Stimulated activated CD8-positive, alpha-beta memory T cell treated with anti-CD3 and anti-CD28 coated beads, Interleukin-15, amount 100 ng/mL, for 4 hours (primary cell): ENCODE measurements at places on chromosomes 4 and X.

DNA sequence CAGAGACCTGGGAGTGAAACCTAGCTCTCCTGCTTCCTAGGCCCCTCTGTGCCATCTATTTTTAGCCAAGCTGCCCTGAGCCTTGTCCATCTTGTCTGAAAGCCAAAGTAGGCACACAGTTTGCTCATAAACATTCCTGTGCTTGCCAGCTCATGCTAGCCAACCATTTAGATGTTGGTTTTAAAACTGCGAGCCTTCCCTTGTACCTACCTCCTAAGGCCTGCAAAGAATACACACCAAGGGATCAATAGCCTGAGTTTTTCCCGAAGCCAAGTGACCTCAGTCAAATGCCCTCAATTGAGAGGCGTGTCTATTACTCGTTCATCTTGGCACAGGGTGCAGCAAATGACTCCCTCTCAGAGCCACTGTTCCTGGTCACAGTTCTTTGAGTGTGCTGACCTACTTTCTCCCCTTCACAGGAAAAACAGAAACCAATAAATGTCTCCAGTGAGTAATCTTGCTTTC, 48.5 kb downstream of the ZCCHC12 start:
- DNase-seq: no peak

DNA sequence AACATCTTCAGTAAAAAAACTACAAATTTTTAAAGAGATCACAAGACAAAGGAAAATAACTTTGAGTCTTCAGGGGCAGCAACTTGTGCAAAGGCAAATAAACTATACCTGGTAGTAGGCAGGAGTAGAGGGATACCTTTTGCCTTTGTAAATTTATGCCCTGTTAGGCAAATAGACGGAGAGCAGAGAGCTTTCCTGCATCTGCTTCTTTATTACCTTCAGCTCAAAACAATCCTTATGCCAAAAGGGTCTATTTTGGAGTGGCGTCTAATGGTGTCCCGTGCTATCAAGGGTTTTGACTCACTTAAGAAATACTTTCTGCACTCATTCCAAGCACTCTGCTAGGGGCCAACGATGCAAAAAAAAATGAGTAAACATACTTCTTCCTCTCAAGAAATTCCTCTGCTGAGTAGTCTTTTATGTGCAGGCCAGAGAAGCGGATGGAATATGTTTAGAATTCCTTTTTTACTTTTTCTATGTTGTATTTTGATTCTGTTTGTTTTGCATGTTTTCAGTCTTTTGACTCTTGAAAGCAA, 131.9 kb downstream of the ANXA5 start:
- DNase-seq: no peak

DNA sequence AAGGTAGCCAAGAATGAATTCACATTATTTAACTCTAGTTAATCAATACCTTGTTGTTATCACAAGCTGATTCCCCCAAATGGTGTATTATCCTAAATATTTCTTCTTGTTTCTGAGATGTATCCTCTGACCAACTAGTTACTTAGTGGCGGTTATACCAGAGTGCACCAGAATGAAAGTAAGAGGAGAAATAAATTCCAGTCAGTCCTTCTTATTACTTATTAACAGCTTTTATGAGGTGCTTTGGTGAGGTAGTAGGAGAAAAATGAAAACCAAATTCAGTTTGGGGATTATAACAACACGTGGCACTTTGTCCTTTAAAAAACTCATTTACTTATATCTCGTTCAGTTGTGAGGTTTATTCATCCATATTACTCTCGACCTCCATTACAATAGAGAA, 101.9 kb downstream of the AMMECR1 start:
- DNase-seq: no peak

GRCh38 chrX:10217198-10217597, 60.4 kb downstream of the CLCN4 start:
- DNase-seq: no peak

DNA sequence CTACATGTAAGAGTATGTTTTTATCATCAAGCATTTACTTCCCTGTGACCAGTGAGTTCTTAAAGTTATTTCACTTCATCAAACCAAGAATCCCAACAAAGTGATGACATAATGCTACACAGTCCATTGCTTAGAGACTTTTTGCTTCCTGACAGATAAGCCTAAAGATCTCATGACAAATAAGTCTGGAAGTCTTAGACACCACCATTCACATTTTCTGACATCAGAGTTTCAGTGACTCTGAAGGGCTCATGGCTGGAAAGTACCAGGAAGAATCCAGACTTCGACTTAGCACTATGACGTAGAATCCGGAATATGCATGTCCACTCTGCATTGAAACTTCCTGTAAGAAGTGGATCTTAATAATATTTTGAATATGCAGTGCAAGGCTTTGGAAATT, 53.7 kb downstream of the CLDN22 start:
- DNase-seq: no peak

- no peak for DNase-seq
Measured at GRCh38 chrX:35374116-35374515, 424.0 kb upstream of the MAGEB16 start.

DNA sequence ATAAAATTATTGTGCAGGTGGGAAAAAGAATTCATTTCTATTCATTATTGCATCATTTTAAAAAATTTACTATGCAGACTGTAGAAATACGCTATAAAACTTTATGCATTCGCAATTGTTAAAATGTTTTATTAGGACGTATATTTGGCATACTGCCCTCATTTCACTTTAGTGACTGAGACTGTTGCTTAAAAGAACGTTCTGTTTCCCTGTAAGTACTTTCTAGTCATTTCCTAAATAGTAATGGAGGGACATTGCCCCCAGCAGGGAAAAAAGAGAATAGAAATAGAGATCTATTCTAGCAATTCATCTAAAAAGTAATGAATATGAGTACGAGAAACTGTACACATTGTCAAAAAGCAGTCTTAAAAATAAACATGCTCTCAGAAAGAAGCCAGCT, 1295.8 kb upstream of the TENM3 start:
- no peak for DNase-seq

GRCh38 chr4:148674876-148675275, 232.7 kb upstream of the NR3C2 start:
- DNase-seq: no peak

DNA sequence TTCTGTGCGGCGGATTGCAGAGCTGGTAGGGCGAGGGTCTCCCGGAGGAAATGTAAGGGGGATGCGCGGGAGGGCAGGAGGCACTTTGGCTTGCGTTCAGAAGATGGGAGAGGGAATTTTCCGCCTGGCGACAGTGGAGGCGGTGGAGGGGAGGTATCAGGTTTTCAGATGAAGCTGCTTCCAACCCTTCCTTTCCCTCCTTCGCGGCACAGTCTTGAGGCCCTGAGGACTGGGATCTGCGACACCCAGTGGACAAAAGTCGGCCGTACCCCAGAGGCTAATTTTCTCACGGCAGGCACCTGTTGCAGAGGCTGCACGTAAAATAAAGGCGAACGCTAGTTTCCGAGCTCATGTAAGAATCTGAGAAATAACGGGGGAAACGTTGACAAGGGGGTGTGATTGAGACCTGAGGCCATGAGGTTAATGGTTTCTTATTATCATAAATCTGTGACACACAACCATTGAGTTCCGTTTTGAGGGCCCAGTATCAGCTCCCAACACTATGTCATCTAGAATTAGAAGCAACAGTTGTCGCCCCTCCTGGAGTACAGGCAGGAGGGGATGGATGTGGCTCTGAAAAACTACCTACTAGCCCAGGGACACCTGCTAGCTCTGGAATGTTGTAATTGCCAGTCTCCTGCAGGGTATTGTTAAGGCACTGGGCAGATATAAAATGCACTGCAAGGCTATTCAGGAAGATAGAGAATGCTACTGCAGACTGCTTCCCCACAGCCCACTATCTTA, 1.1 kb downstream of the ZCCHC18 start:
- no peak for DNase-seq

- no peak for DNase-seq
Measured at GRCh38 chr4:184641022-184641421, 8.2 kb downstream of the CASP3 start.

DNA sequence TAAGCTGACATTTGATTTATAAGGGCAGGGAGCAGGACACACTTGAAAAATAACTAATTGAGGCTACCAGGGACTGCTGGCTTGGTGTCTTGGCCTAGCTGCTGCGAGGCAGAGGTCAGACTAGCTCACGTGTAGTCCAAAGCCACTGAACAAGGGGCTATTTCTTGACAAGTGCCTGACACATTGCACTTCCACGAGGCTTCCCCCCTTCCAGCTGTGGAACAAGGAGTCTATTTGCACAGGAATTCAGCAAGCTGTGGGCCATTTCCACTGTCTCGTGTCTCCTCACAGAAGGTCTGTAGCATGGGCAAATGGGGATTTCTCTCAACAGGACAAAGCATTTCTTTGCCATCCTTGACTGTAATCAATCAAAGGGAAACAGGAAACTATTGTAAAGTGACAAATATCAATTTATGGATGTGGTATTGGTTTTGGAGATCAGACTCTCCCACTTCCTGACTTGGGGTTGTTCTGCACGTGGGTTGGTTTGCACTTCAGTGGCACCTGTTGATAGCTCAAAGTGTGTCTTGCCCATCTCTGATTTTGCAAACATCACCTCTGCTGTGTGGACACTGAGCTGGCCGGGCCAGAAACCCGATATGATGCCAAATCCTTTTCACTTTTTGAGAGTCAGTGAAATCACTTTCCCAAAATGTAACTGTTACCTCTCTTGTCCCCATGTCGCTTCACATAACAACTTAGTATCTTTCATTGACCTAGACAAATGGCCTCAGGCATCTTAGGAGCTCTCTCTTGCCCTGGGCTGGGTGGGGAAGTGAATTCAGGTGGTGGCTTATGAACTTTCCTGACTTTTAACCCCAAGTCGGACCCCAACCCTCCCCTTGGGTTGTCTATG, 107.4 kb upstream of the MAMLD1 start:
- DNase-seq: no peak

DNA sequence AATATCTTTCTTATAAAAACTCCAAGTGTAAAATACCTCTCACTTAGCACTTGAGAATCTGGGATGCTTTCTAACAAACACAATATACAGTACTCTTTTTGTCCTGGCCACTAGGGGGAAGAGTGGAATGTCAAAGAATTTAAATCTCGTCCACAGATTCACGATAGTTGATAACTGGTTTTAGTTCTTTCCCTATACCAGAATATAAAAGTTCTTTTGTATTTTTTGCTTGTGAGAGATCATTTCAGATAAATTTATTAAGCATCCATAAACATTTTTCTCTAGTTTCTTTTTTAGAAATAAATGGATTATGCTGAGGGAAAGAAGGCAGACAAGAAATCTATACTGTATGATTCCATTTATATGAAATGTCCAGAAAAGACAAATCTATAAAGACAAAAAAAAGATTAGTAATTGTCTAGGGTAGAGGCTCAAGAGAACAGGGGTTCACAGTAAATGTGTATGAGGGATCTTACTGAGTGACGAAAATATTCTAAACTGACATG, 50.4 kb downstream of the MGARP start:
- DNase-seq: no peak

DNA sequence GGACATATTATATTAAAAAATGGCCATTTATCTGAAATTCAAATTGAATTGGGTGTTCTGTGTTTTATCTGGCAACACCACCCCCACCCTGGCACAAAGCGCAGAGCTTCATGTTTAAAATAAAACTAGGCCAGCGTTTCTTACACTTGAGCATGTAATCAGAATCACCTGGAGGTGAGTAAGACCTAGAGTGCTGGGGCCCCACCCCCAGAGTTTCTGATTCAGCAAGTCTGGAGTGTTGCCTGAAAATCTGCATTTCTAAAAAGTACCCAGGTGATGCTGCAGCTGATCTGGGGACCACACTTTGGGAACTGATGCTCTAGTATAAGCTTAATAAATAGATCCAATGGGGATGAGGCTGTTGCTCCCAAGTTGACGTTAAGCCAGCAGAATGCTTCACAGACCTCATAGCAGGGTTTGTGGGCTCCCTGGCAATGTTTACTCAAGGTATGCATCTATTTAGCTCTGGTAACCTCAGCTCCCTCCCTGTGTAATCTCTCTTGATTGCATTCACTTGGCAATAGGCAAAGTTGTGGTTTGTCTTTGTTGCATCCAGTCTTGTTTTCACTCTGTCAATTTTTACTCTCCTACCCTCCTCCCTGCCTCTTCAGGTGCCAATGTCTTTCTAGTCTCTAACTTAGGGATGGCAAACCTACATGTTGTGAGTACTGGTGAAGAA, 99.8 kb upstream of the TEX13D start:
- DNase-seq: no peak

DNA sequence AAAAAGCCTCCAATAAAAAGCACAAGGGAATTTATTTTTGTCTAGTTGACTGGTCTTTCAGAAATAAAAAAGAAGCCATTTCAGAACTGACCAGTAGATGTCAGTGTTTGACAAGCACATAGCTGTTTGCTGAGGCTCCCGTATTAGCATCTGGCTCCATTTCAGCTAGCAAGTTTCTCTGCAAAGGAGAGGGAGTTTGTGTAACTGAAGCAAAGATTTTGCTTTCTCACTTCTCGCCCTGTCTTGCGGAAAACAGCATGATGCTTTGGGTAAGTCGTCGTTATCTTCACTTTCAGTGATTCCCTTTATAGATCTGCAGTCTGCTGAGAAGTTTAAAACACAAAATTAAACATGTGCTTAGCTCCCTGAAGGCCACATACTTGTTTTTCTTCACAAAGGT, 85.5 kb downstream of the CT47B1 start:
- DNase-seq: no peak

GRCh38 chr4:51855751-51856150, 12.8 kb downstream of the DCUN1D4 start:
- DNase-seq: no peak

GRCh38 chr4:5990446-5991160, 27.6 kb downstream of the C4orf50 start:
- no peak for DNase-seq

DNA sequence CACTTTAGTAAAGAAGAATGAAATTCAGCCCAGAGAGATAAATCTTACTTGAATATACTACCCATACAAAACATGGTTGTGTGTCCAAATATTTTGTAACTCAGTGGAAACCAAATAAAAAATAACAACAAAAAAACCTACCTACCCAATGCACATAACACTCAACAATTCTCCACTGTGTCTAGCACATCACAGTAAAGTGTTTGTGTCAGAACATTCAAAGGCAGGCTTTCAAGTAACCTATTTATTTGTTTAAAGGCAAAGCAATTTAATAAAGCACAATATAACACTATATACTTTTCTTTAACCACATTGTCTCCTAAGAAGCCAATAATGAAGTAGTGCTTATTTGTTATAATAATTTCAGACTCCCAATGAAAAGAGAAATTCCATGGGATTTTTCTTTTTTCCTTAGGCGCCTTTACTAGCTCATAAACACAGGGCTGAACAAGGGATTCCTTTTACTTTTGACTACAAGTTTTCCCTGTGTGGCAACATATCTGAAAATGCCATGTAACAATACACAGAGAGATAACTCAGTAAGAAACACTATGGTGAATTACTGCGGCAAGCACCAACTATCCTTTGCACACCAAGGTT, 13.7 kb downstream of the RASGEF1B start:
- no peak for DNase-seq

GRCh38 chr4:185280608-185281007, 71.2 kb downstream of the SNX25 start:
- no peak for DNase-seq

DNA sequence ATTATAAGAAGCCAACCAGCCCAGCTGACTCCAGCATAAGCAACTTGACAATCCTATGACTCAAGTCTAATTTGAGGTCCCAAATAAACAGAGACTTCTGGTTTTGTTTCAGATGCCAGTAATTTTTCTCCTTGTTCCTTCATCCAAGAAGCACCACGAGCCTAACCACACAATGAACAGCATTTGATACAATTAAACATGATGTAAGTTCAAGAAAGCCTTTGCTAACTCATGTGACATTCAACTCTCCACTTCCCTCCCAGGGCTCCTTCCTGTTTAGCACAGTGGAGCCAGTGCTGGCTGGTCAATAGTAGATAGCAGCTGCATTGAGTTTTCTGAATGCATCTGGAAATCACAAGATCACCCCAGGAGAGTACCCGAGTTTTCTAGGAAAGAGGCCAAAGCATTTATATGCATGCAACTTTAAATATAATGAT, 206.3 kb downstream of the ARHGAP24 start:
- no peak for DNase-seq
